Anterior cingulate cortex (tissue), 58 donors: ENCODE measurements at places on chromosomes 3 and 15.

DNA sequence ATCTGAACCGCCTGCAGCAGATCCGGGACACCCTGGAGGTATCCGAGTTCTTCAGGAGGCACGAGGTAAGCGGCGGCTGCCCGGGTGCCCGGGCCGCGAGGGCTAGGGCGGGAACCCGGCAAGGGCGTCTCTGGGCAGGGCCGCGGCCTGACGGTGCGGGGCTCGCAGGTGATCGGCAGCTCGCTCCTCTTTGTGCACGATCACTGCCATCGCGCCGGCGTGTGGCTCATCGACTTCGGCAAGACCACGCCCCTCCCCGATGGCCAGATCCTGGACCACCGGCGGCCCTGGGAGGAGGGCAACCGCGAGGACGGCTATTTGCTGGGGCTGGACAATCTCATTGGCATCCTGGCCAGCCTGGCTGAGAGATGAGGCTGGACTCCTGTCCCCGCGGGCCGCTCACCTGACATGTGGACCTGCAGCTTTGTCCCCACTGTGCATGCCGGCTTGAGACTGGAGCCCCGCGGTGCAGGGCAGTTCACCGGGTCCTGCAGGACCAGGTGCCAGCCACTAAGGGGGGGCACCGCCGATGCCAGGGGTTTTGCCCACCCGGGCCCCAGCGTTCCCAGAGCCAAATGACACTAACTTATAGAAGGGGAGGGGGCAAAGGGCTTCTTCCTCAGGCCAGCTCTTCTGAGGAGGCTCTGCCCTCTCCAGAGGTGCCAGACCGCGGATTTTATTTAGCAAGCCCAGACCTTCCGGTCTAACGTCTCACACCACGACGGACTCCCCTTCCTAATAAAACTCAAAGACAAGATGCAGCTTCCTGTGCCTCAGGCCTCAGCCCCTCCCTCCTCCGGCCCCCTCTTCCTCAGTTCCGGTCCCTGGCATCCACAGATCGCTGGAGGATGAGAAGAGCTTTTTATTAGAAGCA lies 9.4 kb downstream of the ITPKA start:
- DNase-seq = no peak

- DNase-seq = no peak
Measured at GRCh38 chr3:156723182-156723619, 48.8 kb downstream of the TIPARP start.

- DNase-seq = no peak
Measured at GRCh38 chr3:79247725-79248043, 520.1 kb downstream of the ROBO1 start.

DNA sequence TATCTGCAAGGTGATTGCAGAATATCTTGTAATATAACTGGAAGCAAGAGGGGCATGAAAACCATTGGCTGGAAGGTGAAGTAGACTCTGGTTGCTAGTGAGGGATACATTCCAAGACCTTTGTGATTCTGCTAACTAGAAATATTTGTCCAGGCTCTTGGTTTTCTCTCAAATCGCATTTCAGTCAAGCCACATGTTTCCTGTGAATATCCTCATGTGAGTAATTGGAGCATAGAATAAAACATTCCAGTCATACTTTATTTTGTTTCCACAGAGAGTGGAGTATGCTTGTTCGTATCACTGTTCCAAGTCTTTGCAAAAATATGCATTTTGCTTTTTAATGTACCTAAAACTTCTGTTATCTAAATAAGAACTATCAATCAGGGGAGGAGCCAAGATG lies 850.0 kb downstream of the EPHA3 start:
- no peak for DNase-seq

DNA sequence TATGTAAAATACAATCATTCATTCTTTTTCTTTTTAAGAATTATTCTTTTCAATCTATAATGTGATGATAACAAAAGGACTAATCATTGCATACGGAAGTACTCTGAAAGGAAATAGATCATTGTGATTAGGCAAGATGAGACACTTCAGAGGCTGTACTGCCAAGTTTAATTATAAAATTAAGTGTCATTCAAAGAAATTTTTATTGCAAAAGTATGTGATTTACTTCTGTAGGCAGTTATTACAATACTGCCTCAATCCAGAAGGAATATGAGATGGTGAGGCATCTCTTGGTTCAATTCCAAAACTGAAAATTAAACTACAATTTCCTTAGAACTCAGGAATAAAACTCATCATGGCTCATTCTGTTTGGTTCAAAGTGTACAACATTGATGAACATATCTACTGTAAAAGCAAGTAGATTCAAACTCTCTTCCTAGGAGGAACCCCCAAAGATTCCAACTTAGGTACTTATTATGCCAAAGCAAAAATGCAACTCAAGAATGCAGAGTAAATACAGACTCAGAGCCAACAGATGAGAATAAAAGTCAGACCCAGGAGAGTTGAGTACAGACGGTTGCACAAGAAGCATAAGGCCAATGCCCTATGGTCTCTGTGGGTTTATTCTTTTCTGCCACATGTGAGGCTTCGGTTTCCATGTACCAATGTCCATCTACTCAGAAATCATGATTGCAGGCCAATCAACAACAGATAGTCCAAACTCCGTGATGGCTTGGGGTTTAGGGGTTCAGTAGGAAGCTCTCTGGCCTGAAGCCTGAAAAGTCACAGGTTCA lies 118.5 kb upstream of the WNT5A start:
- no peak for DNase-seq
